ENCODE measurements at places on chromosomes 5 and 9.
A peak's percentile ranks its signal among the peaks of the same experiment; 100 is the strongest.

DNA sequence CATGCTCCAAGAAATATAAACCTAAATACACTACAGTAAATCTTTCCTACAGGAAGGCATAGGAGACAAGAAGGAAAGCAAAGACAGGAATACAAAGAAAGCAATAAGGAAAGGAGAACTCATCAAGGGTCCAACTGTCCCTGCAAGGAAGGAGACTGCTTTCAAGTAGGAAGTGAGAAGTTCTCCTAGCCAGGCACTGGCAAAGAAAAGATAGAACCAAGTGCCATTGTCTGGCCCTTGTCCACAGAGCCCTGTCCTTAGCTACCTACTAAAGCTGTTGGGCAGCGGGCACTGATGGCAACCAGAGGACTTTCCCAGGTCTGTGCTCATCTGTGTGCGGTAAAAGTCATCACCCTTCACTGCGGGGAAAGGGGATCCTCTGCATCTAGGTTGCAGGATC, 108.2 kb downstream of the KLHL3 start:
- DNase-seq: no peak

- no peak for DNase-seq
Measured at GRCh38 chr5:77355751-77356150, 136.4 kb downstream of the WDR41 start.

GRCh38 chr5:159906943-159907342, 9.3 kb upstream of the ADRA1B start:
- DNase-seq: no peak

GRCh38 chr9:2199999-2200796, 185.1 kb downstream of the SMARCA2 start:
- DNase-seq: no peak

- peak; percentile 40 for DNase-seq
Measured at GRCh38 chr9:99885747-99886146, 20.7 kb upstream of the STX17 start.

DNA sequence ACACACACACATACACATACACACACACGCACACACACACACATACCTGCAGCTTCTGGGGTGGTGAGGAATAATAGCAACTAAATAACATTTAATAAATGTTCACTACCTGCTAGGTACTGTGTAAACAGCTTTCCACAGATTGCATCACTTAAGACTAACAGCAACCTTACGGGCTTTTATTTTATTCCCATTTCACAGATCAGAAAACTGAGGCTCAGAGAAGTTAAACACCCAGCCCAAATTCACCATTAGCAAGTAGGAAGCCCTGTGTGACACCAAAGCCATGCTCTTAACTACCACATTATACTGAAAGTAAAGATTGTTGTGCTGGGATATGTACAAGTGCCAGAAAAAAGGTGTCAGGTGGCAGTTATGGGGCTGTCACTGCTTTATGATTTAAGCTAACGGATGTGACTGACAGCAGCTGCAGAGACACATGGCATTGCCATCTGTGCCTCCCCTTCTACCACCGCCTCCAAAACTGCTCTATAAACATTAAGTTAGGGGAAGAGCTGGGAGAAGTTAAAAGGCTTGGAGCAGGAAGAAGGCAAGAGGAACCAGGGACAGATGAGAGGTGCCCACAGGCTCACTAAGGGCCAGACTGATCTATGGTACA, 13.6 kb downstream of the MTMR12 start:
- DNase-seq: peak; percentile 21

DNA sequence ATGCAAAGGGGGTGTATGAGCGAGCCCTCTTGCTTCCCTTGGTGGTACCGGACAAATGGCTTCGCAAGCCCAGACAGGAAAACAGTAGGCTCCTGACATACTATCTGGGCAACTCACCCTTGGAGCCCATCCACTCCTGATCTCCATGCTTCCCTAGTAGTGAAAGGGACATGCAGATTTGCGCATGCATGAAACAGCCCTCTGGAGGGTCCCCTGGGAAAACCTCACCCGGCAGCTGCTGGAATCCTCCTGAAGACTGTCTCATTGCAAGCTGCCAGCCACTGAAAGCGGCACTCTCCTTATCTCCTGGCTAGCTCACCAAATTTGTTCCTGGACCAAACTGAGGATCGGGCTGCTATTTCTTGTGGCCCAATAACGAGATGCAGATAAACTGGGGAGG, 10.2 kb downstream of the ZNF169 start:
- no peak for DNase-seq

GRCh38 chr5:84650429-84650828, 265.7 kb upstream of the EDIL3 start:
- no peak for DNase-seq

- no peak for DNase-seq
Measured at GRCh38 chr9:88775037-88775471, 216.2 kb upstream of the S1PR3 start.

GRCh38 chr9:2174306-2174705, 159.2 kb downstream of the SMARCA2 start:
- DNase-seq: no peak
